ENCODE measurements at places on chromosomes 6 and 20.

GRCh38 chr6:36716476-36717093 is 19.0 kb downstream of the RAB44 start:
- no peak for DNase-seq

GRCh38 chr6:33992191-33992590 is 153.7 kb downstream of the GRM4 start:
- DNase-seq: no peak

GRCh38 chr6:168100803-168101589 is 22.0 kb upstream of the FRMD1 start:
- no peak for DNase-seq

DNA sequence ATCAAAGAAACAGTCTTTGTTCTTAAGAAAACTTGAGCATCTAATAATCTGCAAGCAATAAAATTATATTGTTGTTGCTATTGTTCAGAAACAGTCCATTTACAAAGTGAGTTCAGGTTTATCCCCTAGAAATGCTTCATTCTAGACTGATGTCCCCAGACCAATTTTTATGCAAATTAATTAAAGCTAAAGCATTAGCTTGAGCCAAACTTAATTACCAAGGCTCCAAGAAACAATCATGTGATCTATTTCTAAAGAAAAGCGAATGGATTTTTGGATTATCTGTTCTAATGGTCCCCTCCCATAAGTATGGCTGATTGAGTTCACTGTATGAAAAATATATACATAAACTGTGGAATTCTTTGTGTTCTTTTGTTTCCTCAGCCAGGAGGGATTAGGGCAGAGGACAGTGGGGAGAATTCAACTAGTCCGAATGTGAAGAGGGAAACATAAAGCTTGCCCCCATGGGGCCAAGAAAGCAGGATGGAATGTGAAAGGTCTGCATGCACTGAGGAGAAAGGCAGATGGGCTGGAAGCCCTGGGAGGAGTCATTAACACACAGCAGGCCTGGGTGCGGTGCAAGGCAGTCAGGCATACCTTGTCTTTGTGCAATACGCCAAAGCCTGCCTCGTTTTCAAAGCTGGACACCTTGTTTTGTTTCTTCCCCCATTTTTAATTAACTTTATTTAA is 597.1 kb downstream of the KIF16B start:
- DNase-seq: no peak

DNA sequence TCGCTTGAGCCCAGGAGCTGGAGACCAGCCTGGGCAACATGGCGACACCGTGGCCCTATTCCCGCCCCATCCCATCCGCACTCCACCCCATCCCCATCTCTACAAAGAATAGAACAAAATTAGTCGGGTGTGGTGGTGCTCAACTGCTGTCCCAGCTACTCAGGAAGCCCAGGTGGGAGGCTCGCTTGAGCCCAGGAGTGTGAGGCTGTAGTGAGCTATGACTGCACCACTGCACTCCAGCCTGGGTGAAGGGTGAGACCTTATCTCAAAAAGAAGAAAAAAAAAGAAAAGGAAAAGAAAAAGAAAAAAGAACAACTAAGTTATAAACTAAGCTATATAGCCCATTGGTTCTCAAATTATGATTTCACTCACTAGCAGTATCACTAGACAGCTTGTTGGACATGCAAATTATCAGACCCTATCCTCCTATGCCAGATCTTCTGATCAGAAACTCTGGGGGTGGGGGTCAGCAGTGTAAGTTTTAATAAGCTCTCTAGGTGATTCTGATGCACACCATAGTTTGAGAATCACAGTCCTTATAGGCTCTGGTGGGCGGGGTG is 491 bp upstream of the ITCH start:
- DNase-seq: no peak

- DNase-seq: no peak
Measured at GRCh38 chr6:9257215-9257614, 821.9 kb upstream of the SLC35B3 start.

DNA sequence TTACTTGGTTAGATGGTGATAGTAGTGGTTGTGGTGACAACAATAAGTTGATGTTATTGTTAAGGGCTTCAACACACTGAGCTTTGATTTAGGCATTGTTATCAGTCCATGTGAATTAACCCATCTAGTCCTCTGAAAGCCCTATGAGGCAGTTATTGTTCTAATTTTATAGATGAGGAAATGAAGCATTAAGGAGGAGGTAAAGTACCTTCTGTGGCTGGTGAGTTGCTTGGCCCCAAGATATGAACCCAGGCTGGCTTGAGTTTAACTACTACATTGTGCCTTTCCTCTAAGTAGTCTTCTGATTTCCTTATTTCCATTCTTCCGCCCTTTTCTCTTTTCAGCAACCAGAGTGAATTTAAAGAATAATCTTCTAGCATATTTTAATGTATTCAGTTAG is 81.7 kb downstream of the QKI start:
- DNase-seq: no peak

GRCh38 chr20:41902346-41902745 is 284.2 kb upstream of the CHD6 start:
- DNase-seq: no peak

GRCh38 chr6:83368577-83368976 is 62.3 kb downstream of the ME1 start:
- no peak for DNase-seq

- no peak for DNase-seq
Measured at GRCh38 chr6:36912030-36912454, 26.3 kb downstream of the C6orf89 start.

- DNase-seq: no peak
Measured at GRCh38 chr6:16344756-16345155, 106.4 kb downstream of the GMPR start.

Data from CD4-positive, alpha-beta T cell treated with Interferon alpha-2 for 1 hour (primary cell).